NCI-H1105 (cell line): ENCODE measurements at places on chromosomes 6 and 20.

DNA sequence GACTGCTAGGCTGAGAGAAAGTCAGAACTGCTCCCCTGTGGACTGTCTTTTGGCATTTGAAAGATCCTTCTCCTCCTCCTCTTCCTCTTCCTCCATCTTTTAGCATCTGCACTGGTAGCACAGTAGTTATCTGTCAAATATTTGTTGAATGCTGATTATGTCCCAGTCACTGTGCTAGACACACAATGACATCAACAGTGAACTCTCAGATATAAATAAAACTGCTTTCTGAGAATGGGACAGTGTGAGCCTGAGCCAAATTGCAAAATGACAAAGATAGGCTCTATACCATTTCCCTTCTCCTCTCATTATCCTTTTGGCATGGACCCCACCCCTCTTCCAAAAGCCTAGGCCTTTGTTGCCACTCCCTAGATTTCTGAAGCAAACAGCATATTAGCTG is 27.9 kb upstream of the LRRC1 start:
- DNase-seq = no peak

GRCh38 chr6:170357812-170358211 is 51.3 kb downstream of the FAM120B start:
- DNase-seq = no peak

DNA sequence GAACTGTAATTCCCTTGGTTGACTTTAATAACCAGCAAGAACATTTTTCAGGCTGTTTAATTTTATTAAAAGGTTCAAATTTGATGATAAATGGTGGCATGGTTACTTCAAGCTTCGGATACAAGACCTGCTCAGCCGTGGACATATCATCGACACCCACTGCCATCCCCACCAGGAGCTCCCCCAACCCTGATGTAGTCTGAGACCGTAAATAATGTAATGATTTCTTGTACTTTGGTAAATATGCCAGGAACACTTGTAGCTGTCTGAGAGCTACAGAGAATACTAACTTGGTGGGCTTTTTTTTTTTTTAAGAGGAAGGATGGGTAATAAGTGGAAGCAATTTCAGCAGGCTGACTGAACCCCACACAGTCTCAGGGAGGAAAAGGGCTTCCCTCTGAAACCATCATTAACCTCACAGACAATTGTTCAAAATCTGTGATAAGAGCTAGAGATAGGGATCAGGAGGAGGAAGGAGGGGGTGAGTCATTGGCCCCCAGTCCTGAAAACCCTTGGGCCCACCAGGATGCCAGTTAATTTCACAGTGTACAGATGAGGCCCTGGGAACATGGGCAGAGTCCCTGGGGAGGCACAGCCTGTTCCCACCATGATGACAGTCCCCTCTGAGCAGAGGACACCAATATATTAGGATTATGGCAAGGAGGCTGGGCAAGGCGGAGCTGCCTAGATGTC is 56.0 kb downstream of the APCDD1L start:
- no peak for DNase-seq

DNA sequence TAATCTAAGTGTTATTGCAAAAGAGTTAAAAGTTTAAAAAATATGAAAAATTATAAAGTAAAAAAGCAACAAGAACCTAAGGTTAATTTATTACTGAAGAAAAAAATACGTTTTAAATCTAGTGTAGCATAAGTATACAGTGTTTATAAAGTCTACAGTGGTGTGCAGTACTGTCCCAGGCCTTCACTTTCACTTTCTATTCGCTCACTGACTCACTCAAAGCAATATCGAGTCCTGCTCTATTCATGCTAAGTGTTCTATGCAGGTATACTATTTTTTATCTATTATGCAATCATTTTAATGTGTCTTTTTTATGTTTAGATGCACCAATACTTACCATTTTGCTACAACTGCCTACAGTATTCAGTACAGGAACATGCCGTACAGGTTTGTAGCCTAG is 113.0 kb downstream of the MANEA start:
- DNase-seq = no peak

- DNase-seq = peak; percentile 30
Observed at GRCh38 chr6:83884523-83884922, 25.0 kb downstream of the CYB5R4 start.

DNA sequence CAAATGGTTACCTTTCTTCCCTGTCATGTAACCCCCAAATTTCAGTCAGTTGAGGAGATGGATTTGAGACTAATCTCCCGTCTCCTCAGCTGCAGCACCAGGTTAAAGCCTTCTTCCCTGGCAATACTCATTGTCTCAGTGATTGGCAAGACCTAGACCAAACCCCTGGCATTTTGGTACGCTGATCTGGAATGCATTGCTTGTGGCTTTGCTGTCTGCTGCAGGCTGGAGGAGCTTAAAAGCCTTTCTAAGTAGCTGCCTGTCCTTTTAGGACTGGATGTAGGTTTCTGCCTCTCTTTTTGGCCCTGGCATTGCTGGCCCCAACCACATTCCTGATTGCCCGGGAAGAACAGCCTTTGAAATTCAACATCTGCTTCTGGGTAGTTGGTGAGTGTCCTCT is 729.6 kb upstream of the GJE1 start:
- DNase-seq = no peak

DNA sequence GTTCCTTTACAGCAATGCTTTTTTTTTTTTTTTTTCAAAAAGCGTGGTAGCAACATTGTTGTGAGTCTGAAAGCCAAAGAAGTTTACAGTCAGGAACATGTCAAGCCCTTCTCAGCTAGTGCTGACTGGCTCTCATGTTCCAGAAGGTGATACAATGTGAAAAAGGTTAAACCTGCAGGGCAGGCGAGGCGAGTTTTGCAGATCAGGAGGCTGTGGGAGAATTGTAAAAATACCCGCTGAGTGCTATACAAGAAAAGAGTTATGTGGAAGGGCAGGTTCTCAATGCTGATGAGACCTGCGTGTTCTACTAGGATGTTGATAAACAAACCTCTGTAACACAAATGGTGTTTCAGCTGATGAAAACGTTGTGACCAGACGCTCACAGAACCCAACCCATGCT is 30.9 kb upstream of the RPP40 start:
- no peak for DNase-seq

DNA sequence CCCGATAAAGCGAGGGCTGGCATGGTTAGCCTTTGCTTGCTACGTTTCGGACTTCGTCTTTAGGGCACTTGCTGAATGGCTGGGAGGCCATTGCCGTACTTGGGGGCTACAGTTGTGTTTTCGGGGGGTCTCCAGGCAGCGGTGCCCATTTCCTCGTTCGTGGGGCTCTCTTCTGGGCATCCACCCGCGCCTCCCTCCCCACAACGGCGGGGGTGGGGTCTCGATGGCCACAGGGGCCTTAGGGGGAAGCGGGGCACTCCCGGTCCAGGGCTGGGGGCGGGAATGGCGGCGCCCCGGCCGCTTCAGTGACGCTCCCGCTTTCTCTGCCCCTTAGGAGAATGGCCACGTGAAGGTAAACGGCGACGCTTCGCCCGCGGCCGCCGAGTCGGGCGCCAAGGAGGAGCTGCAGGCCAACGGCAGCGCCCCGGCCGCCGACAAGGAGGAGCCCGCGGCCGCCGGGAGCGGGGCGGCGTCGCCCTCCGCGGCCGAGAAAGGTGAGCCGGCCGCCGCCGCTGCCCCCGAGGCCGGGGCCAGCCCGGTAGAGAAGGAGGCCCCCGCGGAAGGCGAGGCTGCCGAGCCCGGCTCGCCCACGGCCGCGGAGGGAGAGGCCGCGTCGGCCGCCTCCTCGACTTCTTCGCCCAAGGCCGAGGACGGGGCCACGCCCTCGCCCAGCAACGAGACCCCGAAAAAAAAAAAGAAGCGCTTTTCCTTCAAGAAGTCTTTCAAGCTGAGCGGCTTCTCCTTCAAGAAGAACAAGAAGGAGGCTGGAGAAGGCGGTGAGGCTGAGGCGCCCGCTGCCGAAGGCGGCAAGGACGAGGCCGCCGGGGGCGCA is 2.4 kb downstream of the MARCKS start:
- peak; percentile 48 for DNase-seq

DNA sequence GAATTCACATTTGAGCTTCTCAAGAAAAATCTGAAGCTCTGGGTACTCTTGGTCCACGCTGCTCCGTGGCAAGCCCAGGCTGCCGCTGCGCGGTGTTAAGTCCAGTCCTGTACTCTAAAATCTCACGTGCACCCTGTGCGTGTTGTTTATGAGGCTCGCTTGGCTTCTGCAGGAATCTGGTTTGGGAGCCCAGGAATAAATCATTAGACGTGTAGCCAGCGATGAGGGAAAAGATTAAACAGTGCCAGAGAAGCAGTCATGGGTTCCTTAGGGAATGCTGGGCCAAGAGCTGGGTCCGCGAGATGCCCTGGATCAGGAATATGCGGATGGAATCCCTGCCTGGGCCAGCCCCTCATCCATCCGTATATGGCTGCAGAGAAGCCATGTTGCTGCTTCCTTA is 87.3 kb downstream of the KCNB1 start:
- DNase-seq = no peak

GRCh38 chr6:36323062-36323461 is 13.6 kb downstream of the BNIP5 start:
- DNase-seq = no peak

GRCh38 chr6:166950443-166950821 is 5.9 kb downstream of the RNASET2 start:
- DNase-seq = no peak
